Lower leg skin (tissue), 4 donors: ENCODE measurements at places on chromosomes 3 and 15.

DNA sequence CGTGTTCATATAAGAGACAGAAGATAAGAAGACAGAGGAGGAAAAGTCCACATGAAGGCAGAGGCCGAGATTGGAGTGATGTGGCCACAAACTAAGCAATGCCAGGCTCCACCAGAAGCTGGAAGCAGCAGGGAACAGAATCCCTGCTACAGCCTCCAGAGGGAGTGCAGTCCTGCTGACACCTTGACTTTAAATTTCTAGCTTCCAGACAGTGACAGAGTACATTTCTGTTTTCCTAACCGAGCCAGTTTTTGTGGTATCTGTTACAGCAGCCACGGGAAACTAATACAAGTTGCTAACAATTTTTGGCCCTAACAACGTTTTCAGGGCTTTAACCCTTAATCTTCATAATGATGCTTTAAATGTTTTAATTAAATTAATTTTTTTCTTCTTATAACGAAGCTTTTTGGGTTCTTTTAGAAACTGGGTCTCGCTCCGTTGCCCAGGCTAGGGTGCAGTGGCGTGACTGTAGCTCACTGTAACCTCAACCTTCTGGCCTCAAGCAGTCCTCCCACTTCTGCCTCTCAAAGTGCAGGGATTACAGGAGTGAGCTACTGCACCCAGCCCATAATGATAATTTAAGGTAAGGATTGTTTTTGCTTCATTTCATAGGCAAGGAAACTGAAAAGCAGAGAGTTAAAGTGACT is 202.3 kb upstream of the PROK2 start:
- DNase-seq, result no peak

GRCh38 chr3:184912163-184912562 is 100.2 kb downstream of the VPS8 start:
- no peak for DNase-seq

DNA sequence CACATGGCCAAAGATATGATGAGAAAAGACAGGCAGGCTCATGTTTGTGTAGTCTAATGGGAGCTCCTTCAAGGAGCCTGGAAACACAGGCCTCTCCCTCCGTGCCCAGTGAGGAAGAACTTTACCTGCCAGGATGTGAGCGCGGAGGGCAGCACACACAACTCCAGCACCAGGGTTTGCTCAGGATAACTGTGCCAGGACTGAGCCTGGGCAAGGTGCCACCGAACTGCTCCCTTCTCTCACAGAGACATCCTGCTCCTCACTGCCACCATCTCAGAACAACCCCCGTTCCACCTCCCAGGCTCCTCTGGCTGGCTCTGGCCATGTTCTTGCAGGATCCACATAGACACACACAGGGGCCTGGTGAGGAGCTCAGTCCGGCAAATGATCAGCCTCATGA is 87.4 kb downstream of the NUP210 start:
- DNase-seq, result no peak

DNA sequence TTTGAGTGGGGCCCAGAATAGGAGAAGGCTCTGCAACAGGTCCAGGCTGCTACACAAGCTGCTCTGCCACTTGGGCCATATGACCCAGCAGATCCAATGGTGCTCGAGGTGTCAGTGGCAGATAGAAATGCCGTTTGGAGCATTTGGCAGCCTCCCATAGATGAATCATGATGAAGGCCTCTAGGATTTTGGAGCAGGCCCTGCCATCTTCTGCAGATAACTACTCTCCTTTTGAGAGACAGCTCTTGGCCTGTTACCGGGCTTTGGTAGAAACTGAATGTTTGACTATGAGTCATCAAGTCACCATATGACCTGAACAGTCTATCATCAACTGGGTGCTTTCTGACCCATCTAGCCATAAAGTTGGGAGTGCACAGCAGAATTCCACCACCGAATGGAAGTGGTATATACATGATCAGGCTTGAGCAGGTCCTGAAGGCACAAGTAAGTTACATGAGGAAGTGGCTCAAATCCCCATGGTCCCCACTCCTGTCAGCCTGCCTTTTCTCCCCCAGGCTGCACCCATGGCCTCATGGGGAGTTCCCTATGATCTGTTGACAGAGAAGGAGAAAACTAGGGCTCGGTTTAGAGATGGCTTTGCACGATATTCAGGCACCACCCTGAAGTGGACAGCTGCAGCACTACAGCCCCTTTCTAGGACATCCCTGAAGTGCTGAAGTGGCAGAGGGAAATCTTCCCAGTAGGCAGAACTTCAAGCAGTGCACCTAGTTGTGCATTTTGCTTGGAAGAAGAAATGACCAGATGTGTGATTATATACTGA is 971.4 kb downstream of the MCTP2 start:
- no peak for DNase-seq

- no peak for DNase-seq
These were observed 41.6 kb downstream of the MB21D2 start for GRCh38 chr3:192875971-192876565.
